ENCODE measurements at places on chromosomes 4 and X.

DNA sequence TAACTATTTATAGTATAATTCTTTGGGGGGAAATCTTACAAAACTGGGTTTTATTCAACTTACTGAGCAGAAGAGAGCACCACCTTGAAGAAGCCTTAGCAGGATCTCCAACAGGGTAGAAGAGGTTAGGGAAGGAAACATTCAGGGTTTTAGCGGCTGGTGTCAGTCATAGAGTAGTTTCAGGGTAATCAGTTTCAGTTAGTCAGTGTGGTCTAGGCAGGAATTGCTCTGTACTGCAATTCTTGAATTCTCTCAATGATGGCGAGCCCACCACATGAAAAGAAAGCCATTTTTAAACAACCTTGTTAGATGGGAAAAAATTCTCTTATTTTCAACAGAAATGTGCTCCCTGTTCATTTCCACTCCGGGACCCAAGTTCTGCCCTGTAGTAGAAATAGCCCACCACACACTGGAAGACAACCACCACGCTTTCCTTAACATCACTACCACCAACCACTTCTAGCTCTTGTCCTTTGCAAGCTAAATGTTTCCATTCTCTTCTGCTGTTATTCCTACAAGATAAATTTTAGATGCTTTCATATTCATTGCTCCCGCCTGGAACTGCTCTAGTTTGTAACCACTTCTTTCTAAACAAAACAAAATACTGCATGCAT lies 25.9 kb downstream of the COL25A1 start:
- DNase-seq, result no peak

- no peak for DNase-seq
These were observed 33.9 kb upstream of the VCX2 start for GRCh38 chrX:8204943-8205342.

DNA sequence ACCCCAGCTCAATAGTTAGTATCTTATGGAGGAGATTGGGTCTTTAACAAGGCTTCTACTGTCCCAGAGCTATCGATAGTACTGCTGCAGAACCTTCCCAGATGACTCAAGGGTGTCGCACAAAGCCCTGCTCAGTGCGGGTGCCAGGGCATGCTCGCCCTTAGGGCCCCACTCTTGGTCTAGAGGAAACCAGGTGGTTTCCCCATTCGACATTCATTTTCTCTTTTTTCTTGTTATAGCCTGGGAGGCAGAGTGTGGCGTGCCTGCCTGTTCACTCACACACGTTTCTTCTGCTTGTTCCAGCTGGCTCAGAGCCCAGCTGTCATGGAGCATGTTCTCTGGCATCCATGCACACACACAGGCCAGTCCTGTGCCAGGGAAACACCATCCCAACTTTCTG lies 144.5 kb downstream of the SMIM20 start:
- no peak for DNase-seq

- DNase-seq, result no peak
These were observed 122.7 kb downstream of the TMEM164 start for GRCh38 chrX:110125446-110126162.

DNA sequence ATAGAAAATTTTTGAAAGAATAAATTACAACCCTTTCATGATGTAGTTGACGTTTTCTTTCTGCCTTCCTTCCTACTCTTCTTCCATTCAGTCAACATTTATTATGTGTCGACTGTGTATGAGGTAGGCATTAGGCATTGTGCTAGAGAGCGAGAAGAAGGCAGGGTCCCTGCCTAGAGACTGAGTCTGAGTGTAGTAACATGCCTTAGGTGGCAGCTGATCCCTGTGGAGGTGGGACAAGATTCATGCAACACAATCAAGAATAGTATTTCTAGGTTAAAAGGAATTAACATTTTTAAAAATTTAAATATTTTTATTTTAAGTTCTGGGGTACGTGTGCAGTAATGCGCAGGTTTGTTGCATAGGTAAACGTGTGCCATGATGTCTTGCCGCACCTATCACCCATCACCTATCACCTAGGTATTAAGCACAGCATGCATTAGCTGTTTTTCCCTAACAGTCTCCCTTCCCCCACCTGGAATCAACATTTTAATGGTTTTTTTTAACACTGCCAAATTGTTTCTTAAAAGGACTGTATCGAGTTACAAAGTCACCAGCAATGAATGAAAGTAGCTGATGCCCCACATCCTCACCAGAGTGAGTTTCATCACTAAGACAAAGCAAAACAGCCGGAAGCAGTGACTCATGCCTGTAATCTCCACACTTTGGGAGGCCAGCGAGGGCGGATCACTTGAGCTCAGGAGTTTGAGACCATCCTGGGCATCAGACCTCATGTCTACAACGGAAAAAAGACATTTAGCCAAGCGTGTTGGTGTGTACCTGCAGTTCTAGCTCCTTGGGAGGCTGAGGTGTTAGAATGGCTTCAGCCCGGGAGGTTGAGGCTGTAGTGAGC lies 84.0 kb downstream of the WWC2 start:
- DNase-seq, result no peak

GRCh38 chr4:155071962-155072361 lies 136.5 kb upstream of the NPY2R start:
- DNase-seq, result no peak

DNA sequence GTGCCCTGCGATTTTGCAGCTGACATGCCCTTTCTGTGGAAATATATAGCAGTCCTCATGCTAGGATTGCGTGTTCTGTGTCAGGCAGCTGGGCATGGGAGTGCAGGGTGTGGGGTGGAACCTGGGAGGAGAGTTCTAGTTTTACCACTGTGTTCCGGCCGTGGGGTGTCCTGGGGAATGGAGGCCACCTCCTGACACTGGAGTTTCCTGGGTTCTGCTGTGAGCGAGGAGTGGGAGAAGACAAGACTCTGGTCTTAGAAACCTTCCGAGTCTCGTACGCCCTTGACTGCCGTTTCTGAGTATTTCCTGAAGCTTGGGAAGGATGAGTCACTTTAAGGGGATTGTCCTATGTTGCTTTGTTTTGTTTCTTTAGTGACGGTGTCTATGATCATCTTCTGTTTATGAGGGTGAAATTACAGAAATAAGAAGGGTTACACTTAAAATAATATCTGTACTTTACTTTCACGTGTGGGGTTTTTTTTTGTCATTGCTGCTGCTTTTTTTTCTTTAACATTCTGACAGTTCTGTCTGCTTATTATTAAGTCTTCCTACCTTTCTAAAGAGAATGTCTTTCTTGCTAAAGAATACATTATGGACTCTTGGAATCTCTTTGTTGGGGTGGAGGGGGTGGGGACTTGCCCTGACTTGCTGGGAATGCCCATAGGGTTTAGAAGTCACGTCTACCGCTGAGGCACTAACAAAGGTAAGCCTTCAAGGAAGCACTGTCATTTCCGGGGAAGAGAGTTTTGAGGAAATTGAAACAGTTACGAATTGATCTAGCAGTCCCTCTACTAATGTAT lies 19.1 kb downstream of the CD99 start:
- DNase-seq, result no peak
